Activated T-helper 1 cell treated with Interleukin-2 at 50 U/mL for 16 hours (primary cell): ENCODE measurements at places on chromosomes 7 and 10.

DNA sequence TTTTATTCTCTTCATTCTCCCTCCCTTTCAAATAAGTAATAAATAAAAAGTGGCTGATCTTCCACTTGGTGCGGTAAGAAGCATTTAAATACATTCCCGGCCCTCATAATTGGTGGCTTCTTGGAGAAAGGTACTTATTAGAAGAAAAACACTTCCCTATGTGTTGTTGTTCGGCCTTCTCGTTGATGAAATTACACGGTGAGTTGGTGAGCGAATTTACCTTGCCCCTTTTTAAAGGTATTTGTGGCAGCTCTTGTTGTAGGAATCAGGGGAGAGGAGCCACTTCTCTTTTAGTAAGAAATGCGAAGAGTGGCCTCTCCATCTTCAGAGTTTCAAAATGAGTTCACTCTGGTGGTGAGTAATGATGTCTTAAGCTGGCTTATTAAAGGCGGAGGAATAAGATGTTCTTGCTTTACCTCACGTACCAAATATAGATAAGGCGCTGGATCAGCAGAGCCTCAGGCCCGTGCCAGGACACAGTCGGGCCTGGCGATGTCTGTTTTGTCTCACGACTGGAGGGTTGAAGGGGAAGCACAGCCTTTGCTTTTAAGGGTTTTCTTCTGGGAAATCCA, 135.9 kb downstream of the CUX1 start:
- no peak for DNase-seq

DNA sequence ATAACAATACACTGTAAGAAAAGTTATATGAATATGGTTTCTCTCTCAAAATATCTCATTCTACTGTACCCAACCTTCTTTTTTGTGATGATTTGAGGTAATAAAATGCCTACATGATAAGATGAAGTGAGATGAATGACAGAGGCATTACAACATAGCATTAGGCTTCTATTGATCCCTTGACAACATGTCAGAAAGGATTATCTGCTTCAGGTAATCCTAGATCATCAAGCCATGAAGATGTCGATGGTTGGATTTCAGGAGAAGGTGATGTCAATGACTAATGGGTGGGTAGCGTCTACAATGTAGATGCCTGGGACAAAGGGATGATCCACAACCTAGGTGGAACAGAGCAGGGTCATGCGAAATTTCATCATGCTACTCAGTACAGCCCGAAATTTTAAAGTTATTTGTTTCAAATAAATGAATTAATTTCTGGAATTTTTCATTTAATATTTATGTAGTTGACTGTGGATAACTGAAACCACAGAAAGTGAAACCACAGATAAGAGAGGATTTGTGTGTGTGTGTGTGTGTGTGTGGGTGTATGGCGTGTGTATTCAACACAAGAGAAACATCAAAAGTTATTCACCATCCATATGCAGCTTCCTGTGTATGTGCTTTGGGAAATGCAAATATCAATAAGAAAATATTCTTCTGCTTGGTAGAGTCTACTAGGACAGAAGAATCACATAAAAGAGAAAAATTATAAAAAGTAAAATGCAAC, 77.0 kb downstream of the MAGI2 start:
- no peak for DNase-seq

- DNase-seq: no peak
These were observed 259.0 kb downstream of the ADRA2A start for GRCh38 chr10:111335826-111336225.

GRCh38 chr10:8416760-8417159, 362.3 kb downstream of the GATA3 start:
- DNase-seq: no peak

GRCh38 chr10:132036153-132036886, 29.4 kb upstream of the JAKMIP3 start:
- DNase-seq: no peak

GRCh38 chr7:133434246-133434865, 181.5 kb downstream of the EXOC4 start:
- no peak for DNase-seq

GRCh38 chr7:140694592-140694991, 1.9 kb upstream of the NDUFB2 start:
- DNase-seq: no peak

DNA sequence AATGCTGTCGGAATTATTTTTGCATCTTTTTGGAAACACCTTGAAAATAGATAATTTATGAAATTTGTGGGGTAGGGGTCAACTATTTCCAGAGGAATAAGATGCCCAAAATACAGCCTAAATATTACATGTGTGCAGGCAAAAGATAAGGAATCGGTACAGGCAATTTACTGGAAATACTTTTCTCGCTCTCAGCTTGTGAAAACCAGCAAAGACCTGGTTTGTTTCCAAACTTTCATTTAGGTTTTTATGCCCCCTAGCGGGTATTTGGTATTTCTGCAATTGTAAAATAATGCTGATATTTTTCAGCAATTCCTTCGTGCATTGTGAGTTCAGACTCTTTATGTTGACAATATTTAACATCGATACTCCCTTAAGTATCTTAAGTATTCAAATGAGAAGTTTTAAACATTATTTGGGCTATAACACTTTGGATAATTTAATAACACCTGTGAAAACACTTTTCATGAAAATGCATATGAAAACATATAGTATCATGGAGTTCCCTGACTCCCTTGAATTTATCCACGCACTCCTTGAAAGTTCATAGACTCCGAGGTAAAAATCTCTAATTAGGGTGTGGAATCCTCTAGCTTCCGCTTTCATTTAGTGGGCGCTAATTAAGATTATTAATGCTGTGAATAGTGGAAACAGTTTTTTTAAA, 132.4 kb downstream of the TSPAN12 start:
- no peak for DNase-seq

DNA sequence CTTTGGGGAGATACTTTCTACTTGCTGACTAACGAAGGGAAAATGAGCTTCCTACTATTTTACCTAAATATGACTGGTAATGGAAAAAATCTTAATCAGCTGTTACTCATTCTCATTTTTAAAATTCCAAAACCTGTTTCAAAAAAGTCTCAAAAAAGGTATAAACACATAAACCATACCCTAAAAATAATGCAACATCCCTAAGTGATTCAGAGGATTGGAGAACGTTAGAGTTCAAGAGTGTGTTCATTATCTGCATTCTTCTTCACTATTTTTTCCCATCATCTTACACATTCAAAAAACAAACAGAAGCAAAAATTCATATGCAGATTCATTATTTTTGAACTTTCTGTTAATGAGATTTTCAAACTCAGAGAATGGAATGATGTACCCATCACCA, 150.4 kb upstream of the GNAI1 start:
- no peak for DNase-seq

- no peak for DNase-seq
These were observed at the start of gene PHKG1 for GRCh38 chr7:56092789-56093531. TSS of gene PHKG1 (minus strand) at chr7:56092952. CDS start at chr7:56088941, 4,011 bp downstream.

DNA sequence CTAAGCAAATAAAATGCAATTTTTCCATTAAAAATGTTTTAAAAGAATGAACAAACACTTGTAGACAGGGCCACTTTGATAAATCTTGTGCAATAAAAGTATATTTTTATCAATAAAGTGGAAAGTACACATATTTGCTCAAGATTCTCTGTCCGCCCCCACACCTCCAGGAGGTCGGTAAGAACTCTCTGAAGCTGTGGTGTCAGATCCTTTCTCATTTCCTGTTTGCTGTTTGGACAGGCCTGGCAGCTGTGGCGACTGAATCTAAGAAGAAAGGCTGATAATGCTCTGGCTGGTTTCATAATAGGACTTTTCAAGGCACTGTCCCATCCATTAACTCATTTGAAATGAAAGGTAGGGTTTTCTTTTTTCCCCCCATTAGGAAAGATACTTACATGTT, 15.3 kb upstream of the ASB4 start:
- no peak for DNase-seq

GRCh38 chr10:129194181-129194870, 272.7 kb upstream of the MGMT start:
- DNase-seq: no peak

DNA sequence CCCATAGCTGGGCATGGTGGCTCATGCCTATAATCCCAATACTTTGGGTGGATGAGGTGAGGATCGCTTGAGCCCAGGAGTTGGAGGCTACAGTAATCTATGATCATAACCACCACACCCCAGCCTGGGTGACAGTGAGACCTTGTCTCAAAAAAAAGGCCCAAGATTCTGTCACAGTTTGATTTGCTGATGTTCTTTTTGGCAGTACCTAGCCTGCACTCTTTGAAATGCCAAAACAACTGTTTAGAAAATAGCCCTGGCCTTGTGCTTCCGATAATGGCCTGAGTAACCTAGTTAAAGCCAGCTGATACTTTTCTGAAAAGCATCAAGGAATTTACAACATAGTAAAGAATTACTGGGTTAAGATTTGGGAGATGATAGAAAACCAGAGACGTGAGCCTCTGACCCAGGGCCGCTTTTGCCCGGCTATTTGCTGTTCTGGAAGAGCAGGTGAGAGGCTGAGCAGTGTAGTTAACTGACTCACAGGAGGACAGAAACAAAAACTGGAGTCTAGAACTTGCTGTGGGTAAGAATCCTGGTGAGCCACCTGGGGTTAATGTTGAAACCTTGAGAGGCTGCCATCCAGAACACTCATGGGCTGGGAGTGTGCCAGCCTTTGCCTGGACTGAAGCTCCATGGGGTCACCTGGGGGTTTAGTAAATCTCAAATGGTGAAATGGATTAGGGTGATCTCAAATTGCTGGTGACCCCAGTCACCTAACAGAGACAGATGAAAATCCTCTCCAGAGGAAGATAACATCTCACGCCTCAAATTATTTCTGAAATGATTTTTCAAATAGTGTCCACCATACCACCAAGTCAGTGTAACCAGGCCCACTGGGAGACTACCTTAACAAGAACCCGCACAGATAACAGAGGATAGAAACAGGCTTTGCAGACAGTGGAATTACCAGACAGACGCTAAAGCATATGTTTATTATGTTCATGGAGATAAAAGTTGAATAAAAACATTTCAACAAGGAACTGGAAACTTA, 51.8 kb downstream of the GALNT11 start:
- no peak for DNase-seq

DNA sequence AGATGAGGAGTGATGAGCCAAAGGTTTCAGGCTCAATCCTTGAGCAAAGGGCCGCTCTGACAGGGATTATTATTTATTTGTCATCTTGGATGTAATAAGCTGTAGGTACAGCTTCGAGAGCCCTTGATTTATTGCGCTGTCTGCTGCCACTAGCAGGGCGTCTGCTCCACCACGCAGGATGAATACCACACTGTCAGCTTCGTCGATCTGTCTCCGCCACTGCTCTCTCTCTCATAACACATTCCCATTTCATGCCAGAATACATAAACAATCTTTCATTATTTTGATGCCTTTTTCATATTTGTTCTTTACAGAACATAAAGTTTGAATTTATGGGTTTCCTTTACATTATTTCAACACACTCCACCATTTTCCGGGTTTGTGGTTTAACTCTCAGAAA, 276.6 kb downstream of the LRMDA start:
- no peak for DNase-seq

- no peak for DNase-seq
These were observed 78.4 kb downstream of the XRCC2 start for GRCh38 chr7:152597507-152597906.

DNA sequence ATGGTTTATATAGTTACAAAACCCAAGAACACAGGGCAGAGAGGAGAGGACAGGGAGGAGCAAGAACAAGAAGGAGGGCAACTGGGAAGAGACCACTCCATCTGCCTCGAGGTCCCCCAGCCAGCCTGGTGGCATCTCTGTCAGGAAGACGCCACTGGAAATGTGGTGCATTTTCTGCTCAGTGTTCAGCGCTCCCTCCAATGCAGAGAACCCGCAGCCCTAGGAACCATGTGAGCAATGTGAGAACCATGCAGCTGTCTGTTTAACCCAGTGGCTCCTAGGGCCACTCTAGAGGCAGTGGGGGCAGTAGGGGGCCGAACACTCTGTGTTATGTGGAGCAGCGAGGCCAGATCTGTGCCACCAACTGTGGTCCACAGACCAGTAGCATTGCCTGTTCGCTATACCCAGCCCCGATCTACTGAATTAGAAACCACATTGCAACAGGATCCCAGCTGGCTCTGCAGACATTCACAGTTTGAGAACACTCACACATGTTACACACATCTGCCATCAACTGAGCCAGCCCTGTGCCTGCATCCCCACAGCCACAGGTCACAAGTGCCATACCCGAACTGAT, 110.2 kb downstream of the CPXM2 start:
- no peak for DNase-seq

DNA sequence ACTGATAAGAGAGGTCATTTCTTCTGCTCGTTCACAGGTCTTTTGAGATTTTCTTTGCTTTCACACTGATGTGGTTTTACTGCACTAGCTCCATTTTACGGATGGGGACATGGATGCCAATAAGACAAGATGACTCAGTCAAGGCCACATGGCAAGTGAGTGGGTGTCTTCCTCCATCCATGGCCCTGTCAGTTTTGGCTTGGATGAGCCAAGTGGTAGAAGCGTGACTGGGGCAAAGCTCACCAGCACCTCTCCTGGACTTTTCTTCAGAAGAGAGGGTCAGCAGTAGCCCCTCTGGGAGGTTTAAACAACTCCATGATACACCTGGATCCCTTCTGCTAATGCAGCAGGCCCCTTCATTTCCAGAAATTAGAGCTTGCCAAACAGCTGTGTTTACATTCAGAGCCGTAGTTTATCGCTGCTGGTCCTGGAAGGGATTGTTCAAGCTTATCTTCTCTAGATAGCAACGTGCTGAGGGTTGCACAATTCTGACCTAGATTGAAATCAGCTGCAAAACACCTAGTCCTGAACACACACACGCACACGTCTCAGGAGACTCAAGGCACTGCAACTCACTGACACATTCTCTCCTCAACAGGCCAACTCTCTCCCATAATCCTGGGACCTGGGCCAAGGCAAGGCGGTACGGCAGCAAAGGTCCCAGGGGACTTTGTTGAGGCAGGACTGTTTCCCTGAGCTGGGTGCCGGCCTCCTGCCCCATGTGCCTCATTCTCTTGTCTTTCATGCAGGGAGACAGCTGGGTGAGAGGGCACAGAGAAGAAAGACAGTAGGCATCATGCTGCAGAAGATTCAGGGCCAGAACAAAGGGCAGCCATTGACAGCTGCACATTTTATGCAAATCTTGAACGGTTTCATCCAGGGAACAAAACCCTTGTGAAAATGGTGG, 14.2 kb upstream of the PDCD4 start:
- DNase-seq: no peak

DNA sequence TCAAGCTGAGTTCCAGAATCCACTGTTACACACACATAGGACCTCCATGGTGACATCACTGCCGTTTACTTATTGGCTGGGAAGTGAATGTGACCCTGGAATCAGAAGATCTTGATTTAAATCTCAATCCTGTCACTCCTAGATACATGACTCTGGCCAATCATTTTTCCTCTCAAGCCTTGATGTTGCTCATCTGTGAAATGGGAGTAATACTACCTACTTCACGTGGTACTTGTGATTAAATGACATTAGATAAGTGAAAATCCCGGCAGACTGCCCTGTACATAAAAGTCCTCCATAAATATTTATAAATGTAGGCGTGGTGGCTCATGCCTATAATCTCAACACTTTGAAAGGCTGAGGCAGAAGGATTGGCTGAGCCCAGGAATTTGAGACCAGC, 88.0 kb upstream of the SVIL start:
- DNase-seq: no peak

DNA sequence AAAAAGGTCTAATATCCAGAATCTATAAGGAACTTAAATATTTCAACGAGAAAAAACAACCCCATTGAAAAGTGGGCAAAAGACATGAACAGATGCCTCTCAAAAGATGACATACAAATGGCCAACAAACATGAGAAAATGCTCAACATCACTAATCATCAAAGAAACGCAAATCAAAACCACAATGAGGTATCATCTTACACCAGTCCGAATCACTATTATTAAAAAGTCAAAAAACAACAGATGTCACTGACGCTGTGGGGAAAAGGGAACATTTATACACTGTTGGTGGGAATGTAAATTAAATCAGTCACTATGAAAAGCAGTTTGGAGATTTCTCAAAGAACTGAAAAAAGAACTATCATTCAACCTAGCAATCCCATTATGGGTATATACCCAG, 6.0 kb downstream of the VWDE start:
- DNase-seq: no peak
